Activated CD8-positive, alpha-beta memory T cell treated with anti-CD3 and anti-CD28 coated beads for 48 hours (primary cell): ENCODE measurements at places on chromosomes 12 and 14.

- DNase-seq: no peak
Measured at GRCh38 chr14:64303471-64303917, 9.3 kb upstream of the ESR2 start.

GRCh38 chr14:92755495-92755894, 7.1 kb upstream of the LGMN start:
- no peak for DNase-seq

DNA sequence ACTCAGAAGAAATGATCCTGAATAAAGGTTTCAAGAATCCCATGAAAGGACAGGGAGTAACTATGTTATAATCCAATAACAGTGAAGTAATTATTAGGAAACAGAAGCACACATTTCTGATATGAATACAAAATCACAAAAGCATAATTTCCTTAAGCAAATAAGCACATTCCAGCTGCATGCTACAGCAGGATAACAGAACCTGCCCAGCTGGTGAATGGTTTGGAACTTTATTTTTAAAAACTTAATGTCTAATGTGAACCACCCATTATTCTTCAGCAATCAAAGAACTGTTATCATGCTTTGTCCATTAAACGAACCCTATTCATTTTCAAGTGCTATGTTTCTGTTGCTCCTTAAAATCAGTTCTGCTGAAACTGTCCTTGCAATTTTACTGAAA, 13.4 kb downstream of the SPTLC2 start:
- DNase-seq: no peak

DNA sequence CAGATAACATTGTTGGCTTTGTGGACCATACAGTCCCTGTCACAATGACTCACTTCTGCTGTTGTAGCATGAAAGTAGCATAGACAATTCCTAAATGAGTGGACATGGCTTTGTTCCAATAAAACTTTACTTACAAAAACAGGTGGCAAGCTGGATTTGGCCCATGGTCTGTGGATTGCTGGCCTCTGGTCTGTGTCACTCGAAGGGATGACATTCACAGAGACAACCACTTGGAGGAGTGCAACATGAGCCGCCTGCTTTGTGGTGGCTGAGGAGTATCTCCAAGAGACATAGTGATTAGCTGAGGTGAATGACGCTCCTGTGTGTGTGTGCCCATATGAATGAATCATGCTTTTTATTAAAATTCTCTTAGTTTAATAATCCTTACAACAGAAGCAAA, 81.3 kb upstream of the NRXN3 start:
- no peak for DNase-seq

DNA sequence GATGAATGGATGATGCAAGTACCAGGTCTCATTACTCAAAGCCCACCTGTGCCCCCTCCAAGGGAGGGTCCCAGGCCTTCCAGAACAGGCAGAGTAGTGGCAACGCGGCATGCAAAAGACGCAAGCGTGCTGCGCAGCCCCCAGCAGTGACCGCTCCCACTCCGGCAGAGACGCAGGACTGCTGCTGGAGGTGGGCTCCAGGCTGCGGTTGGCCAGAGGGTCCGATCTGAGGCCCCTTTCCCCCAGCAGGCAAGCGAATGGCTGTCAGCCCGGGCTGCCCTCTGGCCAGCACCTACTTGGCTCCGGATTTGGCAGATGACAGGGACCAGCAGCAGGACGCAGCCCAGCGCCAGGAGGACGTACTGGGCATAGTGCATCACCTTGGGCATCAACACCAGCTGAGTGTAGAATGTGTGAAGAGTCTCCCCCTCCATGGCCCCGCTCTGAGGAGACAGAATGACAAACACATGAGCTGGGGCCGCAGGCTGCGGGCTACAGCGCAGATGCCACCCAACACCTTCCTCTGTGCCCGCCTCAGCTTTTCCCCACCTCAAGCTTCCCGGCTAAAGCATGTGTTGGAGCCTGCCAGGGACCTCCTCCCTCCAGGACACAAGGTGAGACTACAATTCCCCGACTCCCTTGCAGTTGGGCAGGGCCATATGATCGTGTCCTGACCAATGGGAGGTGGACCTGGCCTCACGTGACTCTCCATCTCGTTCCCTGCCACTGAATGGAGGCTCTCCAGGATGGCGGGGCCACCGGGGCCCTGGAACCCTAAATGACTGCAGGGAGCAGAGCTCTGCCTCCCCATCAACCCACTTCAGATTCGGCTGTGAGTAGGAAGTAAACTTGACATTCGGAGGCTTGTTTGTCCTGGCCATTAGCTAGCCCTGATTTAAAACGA, 77.4 kb downstream of the SCARB1 start:
- DNase-seq: no peak

GRCh38 chr12:20268121-20268732, 100.1 kb upstream of the PDE3A start:
- no peak for DNase-seq

GRCh38 chr14:75811872-75812499, 150.9 kb downstream of the TTLL5 start:
- no peak for DNase-seq

- no peak for DNase-seq
Measured at GRCh38 chr14:71031000-71031399, 123.7 kb downstream of the PCNX1 start.

DNA sequence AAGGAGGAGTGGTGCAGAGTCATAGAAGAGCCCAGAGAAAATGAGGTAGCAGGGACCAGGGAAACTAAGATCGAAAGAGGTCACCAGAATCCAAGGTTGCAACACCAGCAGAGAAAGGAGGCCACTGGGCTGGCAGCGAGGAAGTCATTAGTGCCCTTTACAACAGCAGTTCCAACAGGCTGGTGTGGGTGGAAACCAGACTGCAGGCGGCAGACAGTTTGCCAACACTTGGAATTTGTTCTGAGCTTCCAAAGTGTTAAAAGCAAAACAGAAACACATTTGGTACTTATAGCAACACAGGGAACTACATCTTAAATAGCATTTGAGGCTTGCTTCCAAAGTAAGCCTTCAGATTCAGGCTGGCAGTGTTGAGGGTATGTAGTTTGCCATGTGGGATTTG, 95.2 kb upstream of the PWP1 start:
- no peak for DNase-seq

- no peak for DNase-seq
Measured at GRCh38 chr12:51388069-51388799, 3.0 kb downstream of the GALNT6 start.

- no peak for DNase-seq
Measured at GRCh38 chr14:71883094-71883493, 49.1 kb upstream of the RGS6 start.

GRCh38 chr14:58882577-58883018, 244.8 kb downstream of the DACT1 start:
- DNase-seq: no peak

DNA sequence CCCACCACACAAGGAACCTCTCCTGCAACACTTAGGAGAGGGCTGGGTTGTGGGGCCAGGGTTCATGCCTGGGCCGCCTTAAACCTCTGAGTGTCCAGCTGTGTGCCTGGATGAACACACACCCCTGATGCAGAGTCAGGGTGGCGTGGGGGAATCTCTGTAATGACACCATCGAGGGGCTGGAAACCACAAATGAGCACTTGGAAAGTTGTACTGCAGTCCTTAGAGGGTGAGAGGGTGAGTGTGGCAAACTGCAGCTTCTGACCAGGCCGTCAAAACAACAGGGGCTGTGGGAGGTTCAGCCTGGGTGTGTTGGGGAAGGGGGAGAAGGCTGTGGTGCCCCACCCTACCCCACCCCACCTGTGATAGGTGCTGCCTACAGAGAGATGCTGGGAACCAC, 12.4 kb upstream of the KRT5 start:
- DNase-seq: no peak

- DNase-seq: no peak
Measured at GRCh38 chr12:116884871-116885270, 3.6 kb upstream of the HRK start.

GRCh38 chr12:100797246-100797645, 2.7 kb downstream of the ANO4 start:
- no peak for DNase-seq

DNA sequence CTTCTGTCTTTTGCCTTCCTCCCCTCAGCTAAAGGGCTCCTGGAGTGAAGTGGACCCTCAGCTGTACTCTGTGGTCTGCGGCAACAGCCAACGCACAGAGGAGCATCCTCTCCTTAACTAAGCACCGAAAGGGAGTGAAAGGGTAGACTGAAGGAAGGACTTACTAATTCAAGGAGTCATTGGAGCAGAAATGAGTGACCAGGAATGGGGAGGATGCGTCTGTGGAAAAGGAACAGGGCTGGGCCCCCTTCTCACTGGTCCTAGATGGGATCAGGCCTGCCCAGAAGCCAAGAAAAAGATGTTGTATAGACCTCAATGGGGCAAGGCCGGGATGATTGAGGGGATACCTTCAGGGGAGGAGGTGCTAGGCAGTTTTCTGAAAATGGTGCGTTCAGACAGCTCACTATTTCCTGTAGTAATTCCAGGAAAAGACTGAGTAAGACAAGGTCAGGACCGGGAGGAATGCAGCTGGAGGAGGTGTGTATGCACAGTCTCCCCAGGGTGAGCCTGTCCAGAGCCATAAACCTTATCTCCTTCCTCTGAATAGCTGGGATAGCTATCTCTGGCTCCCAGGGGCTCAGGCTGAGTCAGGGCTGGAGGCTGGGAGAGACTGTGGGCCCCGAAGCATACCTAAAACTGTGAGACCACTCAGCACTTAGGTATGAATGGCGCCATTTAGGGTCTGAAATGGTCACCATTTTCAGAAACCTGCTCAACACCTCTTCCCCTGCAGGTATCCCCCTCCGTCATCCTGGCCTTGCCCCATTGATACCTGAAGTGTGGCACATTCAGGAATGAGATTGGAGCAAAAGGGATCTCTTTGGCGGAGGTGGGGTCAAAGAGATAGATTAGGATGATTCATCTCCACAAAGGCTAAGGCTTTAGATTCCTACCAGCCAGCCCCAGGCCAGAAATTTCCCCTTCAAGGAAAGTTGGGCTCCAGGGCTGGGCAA, 20.2 kb upstream of the KRT8 start:
- no peak for DNase-seq

DNA sequence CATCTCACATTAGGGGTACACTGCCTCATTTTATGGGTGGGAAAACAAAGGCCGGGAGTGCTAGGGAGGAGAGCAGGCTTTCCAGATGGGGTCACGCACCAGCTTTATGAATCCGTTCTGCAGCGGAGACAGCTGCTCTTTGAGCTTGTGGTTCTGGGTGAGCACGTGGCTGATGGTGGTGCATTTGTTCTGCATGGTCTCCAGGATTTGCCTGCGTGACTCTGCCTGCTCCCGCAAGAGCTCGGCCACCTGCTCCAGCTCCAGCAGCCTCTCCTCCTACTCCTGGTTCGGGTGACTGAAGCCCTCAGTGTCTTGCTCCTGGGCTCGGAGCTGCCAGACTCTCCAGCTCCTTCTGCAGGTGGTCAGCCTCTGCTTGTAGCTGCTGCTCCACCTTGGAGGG, 23.6 kb upstream of the BLTP3B start:
- DNase-seq: no peak

GRCh38 chr12:27794818-27795584, 15.0 kb upstream of the MANSC4 start:
- DNase-seq: no peak

DNA sequence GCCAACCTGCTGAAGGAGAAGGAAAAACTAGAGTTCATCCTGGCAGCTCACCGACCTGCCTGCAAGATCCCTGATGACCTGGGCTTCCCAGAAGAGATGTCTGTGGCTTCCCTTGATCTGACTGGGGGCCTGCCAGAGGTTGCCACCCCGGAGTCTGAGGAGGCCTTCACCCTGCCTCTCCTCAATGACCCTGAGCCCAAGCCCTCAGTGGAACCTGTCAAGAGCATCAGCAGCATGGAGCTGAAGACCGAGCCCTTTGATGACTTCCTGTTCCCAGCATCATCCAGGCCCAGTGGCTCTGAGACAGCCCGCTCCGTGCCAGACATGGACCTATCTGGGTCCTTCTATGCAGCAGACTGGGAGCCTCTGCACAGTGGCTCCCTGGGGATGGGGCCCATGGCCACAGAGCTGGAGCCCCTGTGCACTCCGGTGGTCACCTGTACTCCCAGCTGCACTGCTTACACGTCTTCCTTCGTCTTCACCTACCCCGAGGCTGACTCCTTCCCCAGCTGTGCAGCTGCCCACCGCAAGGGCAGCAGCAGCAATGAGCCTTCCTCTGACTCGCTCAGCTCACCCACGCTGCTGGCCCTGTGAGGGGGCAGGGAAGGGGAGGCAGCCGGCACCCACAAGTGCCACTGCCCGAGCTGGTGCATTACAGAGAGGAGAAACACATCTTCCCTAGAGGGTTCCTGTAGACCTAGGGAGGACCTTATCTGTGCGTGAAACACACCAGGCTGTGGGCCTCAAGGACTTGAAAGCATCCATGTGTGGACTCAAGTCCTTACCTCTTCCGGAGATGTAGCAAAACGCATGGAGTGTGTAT, 2.4 kb downstream of the FOS start:
- DNase-seq: no peak

DNA sequence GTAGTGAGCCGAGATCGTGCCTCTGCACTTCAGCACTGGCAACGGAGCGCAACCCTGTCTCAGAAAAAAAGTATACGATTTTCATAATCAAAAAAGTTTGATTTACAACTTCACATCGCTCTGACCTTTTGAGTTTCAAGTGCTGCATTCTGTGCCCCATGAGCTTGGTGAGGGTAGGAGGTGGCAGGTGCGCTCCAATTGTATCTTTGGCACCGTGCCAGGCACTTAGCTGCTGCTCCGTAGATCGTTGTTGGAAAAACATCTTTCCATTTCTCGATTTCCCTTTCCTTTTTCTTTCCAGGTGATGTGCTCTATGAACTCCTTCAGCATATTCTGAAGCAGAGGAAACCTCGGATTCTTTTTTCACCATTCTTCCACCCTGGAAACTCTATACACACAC, 203.7 kb downstream of the ETV6 start:
- no peak for DNase-seq

GRCh38 chr14:51547260-51547659, 104.5 kb upstream of the FRMD6 start:
- no peak for DNase-seq

DNA sequence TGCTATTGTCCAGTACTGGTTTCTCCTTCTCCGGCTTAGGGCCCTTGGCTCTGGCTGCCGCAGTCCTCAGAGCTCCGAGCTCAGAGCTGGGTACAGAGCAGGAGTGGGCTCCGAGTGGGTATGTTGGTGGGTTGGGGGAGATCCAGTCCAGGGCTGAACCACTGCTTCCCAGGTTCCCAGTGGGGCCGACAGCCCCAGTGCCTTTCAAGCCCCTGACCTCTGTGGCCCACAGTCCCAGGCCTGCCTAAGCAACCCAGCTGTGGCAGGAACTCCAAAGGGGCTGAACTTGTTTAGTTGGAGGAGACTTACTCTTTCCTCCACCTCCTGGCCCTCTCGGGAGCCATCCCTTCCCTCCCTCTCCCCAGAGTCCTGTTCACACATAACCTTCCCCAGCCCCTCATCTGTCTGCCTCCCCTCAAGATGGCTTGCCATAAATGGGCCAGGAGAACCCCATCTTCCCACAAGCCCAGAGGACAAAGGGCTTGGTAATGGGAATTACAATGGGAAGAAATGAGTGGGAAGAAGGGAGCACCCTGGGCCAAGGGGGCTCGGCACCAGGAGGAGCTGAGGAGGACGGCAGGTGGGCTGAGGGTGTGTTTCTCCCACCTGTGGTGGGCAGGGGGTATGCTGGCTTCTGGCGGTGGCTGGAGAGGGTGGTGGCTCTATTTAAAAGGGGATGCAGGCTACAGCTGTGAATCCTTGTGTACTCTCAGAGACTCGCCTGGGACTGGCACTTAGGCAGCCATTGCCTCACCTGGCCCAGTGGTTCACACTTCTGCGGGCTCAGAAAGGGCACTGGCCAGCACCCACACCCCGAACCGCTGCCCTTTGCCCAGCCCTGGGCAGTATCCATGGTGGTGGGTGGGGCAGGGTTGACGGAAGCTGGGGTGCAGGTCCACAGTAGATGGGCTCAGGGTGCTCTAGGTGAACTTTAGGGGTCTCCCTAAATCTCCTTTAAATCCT, 3.8 kb upstream of the MYH6 start:
- DNase-seq: no peak

GRCh38 chr14:80862983-80863382, 78.6 kb downstream of the CEP128 start:
- no peak for DNase-seq
